ENCODE measurements at places on chromosomes 1 and 21. TPM values are rescaled to one million over a fixed set of nuclear protein-coding genes. Genes with fewer than 3 reads are reported as not detected.

HTR6 gene
- 0.13 TPM for total RNA-seq

KRTAP11-1 gene
- total RNA-seq = not detected

PRAMEF2 gene
- total RNA-seq = not detected

WNT9A gene
- 0.09 TPM for total RNA-seq

SPRR2G gene
- total RNA-seq = not detected

DNA sequence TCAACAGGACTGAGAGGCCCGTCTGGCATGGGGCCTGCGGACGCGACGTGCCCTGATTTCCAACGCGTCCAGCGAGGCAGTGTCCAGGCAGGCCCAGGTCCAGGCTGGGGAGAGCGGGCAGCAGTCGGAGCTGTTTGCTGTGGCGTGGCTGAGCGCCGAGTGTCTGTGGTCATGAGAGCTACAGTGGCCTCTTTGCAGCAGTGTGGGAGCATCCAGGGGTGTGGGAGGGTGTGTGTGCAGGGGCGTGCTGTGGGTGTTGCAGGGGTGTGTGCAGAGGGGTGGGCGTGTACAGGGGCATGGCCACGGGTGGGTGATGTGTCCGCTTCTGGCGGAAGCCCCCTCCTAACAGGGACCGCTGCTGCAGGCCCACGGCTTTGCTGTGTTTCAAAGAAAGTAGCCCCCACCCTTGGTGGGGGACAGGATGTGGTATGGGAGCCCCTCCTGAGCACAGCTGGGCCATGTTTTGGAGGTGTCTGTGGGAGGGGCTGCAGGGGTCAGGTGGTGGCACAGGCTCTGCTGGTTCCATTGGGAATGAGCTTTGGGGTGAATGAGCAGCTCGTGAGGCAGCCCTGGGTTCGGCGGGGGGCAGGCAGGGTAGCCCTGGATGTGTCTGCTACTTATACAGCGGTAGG is 17.7 kb downstream of the PLCH2 start:
- no peak for ATAC-seq

DNA sequence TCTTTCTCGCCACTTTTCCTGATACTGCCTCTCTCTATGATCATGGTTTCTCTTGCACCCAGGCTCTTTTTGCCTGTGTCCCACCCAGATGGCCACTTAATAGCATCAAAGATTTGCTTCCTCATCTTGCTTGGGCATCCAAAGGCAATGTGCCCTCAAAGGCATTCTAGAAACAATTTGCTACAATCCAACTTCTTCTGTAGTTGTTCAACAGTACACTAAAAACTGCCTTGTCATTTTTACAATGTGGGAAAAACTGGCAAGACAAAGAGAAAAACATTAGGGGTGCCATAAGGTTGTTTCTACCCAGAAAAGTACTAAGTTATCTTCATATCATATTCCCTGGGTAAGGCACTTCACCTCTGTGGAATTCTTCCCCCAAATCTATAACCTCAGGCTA is 16.5 kb upstream of the KLF18 start:
- no peak for ATAC-seq

GRCh38 chr1:42456754-42457089 is 379 bp downstream of the PPCS start:
- ATAC-seq = peak; percentile 71

- ATAC-seq = no peak
Observed at GRCh38 chr1:2833454-2834145, 32.1 kb upstream of the TTC34 start.

DNA sequence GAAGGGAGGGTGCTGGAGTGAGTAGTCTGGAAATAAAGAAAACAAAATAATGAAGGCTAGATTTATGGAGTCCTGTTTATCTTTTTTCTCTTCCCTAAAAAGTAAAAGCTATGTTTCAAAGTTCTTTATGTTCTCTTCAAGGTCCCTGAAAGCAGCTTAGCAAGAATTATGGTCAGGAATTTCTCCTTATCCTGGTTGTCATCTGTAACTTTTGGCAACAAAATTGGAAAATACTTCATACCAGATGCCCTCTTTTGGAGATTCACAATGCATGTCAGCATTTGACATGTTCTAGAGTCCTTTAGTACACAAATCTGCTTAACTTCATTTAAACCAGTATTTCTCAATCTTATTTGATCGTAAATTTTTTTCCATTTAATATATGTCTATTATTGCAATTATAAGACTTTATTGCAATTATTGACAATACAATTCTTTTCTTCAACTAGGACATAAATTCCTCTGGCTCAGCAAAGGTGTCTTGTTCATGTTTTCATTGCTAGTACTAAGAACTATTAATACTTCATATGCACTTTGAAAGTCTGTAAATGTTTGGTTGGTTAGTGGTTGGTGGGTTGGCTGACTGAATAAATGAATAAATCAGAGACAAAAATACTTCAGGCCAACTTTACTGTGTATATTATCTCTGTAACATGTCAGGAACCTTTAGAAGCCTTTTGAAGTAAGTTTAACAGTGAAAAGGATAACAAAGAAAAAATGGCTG is 101.5 kb downstream of the ATP1B1 start:
- ATAC-seq = no peak

GRCh38 chr1:183876309-183876708 is 71.4 kb downstream of the RGL1 start:
- no peak for ATAC-seq

- no peak for ATAC-seq
Observed at GRCh38 chr1:76481672-76482071, 385.6 kb upstream of the ST6GALNAC5 start.

GRCh38 chr1:6408023-6408422 is 11.7 kb downstream of the HES2 start:
- ATAC-seq = no peak

DNA sequence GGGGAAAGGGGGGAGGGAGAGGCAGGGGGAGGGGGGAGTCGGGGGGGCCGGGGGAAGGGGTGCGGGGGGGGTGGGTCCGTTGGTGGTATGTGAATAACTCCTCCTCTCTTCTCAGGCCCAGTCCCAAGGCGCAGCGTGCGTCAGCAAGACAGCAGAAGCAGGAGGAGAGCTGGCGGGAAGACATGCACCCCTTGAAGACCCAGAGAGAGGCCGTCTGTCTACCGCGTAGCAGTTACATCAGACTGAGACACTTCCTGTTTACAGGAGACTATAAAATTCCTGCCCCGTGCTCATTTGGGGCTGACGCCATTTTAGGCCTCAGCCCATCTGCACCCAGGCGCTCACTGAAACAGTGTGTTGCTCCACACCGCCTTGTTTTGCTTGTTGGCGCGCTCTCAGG is 55.3 kb downstream of the SETD4 start:
- ATAC-seq = no peak

DNA sequence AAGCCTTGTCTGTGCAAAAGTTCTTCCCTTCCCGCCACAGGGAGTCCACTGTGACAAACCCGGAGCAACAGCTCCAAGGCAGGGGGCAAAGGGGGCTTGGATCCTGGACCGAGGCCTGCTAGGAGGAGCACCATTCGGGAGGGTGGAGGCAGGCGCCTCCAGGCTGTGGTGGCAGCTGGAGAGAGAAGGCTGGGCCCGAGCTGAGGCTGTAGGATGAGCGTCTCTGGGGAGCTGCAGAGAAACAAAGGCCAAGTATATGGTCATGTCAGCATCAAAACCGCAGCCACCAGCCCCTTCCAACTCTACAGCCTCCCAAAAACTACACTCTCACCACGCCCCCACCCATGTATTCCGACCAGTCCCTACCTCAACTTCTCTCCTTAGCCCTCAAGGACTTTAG is 579 bp downstream of the SH3BP5L start:
- no peak for ATAC-seq

DNA sequence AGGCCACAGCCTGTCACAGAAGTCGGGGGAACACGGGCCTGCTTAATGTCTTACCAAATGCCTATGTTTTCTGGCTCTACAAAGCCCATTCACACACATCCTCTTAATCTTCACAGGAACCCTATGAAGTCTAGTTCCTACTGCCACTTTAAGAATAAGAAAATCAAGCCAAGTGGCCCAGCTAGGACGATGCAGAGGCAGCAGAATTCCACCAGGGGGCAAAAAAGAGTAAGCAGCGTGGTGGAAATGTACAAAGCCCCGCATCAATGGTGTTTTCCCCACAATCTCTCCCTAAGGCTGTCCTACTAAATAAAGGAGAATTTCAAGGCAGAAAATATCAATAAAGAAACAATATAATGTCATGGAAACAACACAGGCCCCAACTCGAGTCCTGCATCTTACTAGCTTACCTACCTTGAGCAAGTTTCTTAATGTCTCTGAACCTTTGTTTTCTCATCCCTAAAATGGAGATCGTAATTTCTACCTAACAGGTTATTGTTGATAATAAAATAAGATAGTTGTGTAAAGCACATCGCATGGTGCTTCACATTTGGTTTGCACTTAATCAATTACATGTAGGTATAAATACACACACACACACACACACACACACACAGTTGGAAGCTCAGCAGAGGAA is 21.4 kb downstream of the SEC16B start:
- ATAC-seq = no peak

GRCh38 chr1:211581526-211581925 is 2.6 kb upstream of the SLC30A1 start:
- no peak for ATAC-seq

DNA sequence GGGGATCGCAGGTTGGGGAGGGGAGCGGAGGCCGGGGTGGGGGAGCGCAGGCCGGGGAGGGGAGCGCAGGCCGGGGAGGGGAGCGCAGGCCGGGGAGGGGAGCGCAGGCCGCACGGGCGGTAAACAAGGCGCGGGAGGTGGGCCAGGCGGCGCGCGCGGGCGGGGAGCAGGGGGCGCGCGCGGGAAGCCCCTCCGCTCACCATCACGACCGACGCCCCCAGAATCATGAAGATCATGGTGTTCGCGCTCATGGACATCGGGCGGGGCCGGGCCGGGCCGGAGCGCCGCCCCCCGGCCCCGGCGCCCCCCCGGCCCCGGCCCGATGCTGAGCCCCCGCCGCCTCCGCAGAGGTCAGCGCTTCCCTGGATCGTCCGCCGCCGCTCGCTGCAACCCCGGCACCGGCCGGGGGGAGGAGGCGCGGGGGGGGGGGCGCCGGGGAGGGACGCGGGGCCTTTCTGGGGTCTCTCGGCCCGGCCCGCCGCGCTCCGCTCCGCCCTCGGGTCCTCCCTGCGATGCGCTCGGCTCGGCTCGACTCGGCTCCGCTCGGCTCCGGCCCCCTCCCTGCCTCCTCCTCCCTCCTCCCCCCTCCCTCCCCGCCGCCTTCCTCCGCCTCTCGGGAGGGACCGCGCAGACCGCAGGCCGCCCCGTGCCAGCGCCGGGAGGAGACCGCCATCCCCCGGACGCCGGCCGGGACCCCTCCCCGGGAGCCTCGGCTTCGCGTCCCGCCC is at the start of gene TMEM240:
Gene TMEM240, minus strand, starts transcription at position 535 of the 728 bp plus-strand sequence. Its CDS starts 278 bp downstream, at position 257.
- peak; percentile 43 for ATAC-seq

GRCh38 chr1:8424539-8425116 is 106.7 kb downstream of the SLC45A1 start:
- no peak for ATAC-seq

DNA sequence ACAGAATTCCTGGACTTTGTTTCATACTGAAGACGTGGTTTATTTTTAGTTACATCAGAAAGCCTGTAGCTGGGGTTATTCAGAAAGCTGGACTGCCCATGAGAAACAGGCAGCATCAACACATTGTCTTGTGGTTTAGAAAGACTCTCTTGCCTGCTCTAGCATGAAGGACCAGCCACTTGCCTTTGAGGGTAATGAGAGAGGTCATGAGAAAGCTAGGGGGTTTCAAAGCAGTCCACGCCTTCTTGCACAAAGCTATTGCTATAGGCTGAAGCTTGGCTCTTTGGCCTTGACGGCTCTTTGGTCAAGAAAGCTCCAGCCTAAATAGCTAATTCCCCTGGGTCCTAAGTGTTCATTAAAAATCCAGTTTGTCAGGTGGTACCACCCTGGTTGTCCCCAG is 208.1 kb downstream of the PRDM2 start:
- no peak for ATAC-seq

DNA sequence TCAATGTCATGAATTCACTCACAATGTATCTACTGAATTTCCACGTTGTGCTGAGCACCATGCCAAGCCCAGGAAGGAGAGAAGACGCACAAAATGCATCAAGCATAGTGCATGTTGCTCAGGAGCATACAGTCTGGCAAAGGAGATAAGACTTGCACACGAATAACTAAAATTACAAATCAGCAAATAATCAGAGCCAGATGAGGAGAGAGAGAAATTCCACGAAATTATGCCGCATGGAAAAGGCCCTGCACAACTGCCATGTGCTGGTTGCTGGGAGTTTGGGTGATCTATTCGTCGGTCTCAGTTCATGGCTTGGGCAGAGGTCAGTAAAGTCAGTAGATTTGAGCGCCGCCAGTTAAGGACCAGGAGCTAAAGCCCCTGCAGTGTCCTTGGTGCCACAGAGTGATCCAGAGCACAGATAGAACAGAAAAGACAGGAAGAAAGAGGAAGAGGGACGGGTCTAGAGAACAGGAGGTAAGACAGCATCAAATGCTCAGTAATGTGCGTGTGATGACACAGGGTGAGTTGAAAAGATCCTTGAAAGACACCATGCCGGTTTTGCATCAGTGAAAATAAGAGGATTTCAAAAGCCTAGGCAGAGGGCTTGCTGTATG is 55.1 kb upstream of the ZNF281 start:
- ATAC-seq = no peak

GRCh38 chr1:184051138-184051484 is 419 bp upstream of the TSEN15 start:
- peak; percentile 10 for ATAC-seq

- ATAC-seq = no peak
Observed at GRCh38 chr1:83086986-83087512, 911.9 kb downstream of the TTLL7 start.

DNA sequence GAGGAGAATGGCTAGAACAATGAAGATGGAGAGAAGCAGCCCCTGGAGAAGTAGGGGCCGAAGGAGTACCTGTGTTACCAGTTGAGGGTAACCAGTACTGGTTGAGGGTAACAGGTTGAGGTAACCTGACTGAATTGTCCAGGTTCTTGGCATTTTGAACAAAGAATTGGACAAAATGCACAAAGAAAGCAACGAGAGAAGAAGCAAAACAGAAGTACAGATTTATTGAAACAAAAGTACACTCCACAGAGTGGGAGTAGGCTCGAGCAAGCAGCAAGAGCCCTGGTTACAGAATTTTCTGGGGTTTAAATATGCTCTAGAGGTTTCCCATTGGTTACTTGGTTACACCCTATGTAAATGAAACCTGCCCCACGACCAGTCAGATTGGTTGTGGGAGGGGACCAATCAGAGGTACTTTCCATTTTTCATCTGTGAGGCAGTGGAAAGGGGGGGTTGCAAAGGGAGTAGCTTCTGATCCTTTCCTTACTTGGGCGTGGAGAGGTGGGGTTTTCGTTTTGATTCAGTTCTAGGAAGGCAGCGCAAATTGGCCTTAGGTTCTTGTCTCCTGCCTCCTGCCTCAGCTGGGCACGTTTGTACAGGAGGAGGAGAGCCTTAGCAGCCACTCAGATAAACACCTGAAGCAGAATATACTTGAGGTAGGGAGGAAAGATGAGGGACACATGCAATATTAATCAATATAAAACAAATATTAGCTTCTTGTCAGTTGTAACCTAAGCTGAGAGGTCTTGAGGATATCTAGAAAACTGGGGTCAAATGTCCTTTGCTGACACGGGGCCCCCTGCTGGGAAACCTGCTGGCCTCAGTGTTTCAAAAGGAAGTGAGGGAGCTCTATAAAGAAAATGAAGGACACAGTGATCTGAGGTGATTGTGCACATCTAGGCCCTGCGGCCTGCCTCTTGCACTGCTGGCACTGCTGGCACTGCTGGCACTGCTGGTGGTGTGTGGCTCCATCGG is 14.3 kb upstream of the LSM10 start:
- ATAC-seq = peak; percentile 99

Measured in activated T-helper 17 cell treated with anti-CD3 and anti-CD28 coated beads, Interleukin-2, amount 50 U/mL, for 72 hours (primary cell).